ENCODE measurements at places on chromosomes 7 and 10.
A peak's percentile ranks its signal among the peaks of the same experiment; 100 is the strongest.

DNA sequence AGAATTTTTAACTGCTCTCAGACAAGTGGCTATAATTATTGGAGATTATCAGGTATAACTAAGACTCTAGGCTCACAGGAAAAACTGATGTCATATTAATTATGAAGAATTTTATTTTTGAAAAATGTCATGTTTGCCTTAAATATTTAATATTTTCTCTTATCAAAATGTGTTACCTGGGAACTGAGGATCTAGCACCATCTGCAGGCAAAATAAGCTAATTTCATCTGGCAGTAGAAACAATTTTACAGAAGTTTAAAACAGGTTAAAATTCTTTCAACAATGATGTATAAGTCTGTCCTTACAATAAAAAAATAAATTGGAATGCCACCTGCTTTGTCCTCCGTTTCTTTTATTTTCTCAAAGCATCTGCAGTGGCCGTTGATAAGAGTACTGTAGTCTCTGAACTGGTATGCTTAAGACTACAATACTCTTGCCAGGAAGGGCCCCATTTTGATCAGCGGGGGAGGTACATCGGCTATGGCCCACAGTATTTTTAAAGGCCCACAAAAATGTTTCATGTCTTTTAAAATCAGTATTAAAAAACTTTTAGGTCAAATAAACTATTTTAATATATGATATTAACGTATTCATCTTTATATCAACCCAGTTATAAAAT lies 81.3 kb downstream of the VWDE start:
- no peak for DNase-seq

- DNase-seq, result peak; percentile 85
These were observed 106.2 kb downstream of the KAT6B start for GRCh38 chr10:74932648-74933047.

DNA sequence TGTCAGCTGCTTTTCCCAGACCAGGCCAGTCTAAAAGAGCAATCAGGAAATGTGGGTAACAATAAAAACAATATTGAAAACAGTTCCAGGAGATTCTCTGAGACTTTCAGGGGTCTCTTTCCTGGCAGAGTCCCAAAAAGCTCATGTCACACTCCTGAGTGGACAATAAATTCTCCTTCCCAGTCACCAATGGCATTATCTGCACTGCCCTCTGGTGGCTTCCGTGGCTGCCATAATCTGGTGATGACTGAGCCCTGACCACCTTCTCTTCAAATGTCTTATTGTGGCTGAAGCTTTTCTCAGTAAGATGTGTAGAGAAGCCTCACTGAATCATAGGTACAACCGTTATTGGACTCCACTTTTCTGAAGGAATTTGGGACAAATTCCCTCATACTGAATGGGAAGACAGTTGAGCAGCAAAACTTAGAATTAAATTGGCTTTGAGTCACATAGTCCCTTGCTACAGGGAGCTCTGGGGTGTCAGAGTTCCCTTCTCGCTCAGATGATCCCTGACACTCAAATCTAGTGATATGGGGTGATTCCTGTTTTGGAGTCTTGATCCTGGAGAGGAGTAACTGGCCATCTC lies 24.4 kb upstream of the ASAH2 start:
- DNase-seq, result no peak

DNA sequence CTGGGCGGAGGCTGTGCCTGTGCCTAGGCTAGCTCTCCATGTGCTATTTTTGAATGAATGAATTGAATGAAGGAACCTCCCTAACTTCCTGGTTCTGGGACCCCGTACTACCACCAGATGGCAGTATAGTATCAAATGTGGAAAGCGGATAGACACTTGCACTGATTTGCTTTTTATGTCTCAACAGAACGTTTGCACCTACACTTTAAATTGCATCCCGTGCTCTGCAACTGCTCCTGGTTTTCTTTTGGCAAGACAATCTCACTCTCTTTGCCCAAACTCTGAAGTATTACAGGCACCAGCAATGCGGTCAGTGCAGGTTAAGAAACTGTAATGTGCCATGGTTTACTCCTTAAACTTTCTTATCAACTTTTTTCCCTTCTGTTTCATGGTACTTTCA lies 6.5 kb downstream of the FZD8 start:
- peak; percentile 31 for DNase-seq

All from NCI-H446 treated with DMSO at 0.1 percent for 48 hours (cell line).